ENCODE measurements at places on chromosomes 6 and 20. TPM values are rescaled to one million over a fixed set of nuclear protein-coding genes. Genes with fewer than 3 reads are reported as not detected.

TTPAL gene
- 13.5 TPM for total RNA-seq

DNA sequence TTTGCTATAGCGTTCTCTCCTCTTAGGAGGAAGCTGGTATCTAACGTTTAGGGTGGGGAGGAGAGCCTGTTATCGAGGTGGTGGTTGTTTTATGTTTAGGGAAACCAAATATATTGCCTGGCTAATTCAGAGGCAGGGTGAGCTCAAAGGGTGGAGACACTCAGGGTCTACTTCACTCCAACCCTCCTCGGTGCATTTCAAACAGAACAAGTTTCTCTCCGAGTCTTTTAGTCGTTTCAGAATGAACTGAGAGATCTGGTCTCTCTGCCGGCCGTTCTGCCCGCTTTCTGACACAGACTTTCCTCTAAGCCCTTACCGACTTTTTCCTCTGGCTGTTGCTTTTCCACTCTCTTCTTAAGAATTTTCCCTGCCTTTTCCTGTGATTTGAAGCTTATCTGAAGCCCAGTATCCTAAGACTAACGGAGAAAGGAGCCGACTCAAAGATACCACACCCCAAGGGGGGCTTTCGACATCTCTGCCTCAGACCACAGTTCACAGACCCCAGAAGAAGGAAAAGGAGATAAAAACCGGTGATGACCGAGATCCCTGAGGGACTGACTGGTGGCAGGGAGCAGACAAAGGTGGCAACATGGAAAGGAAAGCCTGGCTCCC lies 865 bp downstream of the STK38 start:
- DNase-seq, result no peak

- DNase-seq, result no peak
Measured at GRCh38 chr20:15763366-15763765, 809.9 kb downstream of the KIF16B start.

DACT2 gene
- total RNA-seq, result 1.0 TPM

DNA sequence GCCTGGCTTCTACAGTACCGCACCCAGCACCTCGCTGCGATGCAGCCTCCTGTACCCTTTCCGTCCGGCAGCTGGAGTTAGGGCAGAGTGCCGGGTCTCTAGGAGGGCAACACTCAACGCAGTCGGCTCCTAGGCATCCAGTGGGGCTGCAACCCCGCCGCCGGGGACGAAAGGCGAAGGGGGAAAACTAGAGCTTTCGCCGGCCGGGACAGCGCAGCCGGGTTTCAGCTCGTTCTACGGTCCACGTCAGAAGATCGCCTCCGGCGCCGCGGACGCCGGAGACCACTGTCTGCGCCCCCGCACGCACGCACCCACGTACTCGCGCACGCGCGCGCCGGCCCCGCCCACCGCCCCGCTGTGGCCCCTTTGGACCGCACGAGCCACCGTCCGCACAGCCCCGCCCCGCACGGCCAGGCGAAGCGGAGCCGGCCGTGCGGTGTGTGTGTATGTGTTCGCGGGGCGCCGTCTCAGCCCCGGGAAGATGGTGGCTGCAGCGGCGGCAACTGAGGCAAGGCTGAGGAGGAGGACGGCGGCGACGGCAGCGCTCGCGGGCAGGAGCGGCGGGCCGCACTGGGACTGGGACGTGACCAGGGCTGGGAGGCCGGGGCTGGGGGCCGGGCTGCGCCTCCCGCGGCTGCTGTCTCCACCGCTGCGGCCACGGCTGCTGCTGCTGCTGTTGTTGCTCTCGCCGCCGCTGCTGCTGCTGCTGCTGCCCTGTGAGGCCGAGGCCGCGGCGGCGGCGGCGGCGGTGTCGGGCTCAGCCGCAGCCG lies at the start of gene ATRN:
ATRN (plus strand) TSS at position 392 of the 770 bp plus-strand sequence; CDS start at position 482, 90 bp downstream.
- peak; percentile 83 for DNase-seq

- no peak for DNase-seq
Measured at GRCh38 chr20:461254-462198, 807 bp downstream of the TBC1D20 start.

COL10A1 gene
- total RNA-seq, result 0.29 TPM

- no peak for DNase-seq
Measured at GRCh38 chr6:106146852-106147351, 60.8 kb downstream of the PRDM1 start.

GRCh38 chr20:9458138-9458796 lies 56.1 kb upstream of the LAMP5 start:
- no peak for DNase-seq

DNA sequence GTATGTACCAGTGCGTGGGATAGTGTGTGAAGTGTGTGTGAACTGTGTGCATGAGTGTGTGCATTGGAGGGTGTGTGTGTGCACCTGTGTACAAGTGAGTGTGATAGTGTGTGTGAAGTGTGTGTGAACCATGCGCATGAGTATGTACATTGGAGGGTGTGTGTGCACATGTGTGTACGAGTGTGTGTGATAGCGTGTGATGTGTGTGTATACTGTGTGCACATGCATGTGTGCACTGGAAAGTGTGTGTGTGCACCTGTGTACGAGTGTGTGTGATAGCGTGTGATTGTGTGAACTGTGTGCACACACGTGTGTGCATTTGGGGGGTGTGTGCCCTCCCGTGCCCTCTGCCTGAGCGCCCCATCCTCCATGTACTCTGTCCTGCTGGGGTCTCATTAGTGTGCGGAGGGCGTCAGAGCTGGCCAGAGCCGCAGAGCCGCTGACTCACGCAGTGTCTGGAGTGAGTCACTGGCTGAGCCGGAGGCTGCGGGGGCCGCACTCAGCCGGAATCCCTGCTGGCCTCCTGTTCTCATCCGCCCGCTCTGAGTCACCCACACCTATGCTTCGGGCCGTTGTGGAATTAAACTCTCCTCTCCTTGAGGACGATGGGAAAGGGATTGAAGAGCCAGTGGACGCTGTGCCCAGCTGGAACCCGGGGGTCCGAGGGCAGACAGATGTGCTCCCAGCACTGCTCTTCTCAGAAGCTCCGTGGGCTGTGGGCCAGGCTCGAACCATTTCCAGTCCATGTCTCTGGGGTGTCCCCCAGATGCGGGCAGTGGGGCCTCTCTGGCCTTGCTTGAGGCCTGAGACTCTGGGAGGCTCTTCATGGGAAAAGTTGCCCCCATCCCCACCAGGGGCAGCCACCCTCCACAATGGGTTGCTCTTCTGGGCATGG lies 27.3 kb upstream of the STX16 start:
- DNase-seq, result peak; percentile 55

EHMT2 gene
- 37.0 TPM for total RNA-seq

Measured in breast epithelium (tissue), 4 donors.